NT2/D1 (cell line): ENCODE measurements at places on chromosomes 3 and 15.

DNA sequence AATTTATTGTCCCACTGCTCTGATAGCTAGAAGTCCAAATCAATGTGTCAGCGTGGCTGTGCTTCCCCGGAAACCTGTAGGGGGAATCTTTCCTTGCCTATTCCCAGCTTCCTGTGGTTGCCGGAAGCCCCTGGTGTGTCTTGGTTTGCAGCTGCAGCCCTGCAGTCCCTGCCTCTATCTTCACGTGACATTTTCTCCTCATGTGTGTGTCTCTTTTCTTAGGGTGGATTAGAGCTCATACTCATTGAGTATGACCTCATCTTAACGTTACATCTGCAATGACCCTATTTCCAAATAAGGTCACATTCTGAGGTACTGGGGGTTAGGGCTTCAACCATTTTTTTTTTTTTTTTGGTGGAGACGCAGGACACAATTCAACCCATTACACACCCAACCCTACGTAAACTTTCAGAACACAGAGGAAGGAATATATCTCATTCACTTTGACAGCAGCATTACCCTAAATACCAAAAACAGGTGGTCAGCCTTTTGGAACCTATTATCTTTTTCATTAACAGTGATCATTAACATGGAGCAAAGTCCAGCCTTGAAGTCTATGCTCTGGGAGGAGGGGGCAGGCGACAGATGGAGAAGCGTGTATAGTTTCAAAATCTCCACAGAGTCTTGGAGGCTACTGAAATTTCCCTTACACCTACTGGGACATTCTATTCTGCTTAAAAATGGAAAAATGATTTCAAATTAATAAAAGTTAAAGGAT is 88.6 kb downstream of the RYK start:
- no peak for DNase-seq

GRCh38 chr3:54818942-54819341 is 108.9 kb downstream of the LRTM1 start:
- no peak for DNase-seq

GRCh38 chr3:31918179-31919150 is 62.6 kb downstream of the OSBPL10 start:
- DNase-seq, result no peak

GRCh38 chr3:54146506-54147239 is 24.3 kb downstream of the CACNA2D3 start:
- no peak for DNase-seq

DNA sequence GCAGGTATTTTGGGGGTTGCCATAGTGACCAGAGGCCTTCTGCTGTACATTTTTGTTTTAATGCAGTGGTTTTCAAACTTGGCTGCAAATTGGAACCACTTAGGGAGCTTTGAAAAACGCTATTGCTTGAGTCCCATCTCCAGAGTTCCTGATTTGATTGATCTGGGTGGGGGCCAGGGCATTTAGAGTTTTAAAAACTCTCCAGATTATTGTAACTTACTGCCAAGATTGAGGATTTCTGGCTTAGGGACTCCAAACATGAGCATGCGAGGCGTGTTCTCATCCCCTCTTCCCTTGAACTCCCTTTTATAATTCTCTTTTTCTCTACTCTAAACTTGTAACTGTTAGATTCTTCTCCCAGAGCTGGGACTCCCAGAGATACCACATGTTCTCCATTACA is 340.8 kb upstream of the SUCLG2 start:
- DNase-seq, result no peak

DNA sequence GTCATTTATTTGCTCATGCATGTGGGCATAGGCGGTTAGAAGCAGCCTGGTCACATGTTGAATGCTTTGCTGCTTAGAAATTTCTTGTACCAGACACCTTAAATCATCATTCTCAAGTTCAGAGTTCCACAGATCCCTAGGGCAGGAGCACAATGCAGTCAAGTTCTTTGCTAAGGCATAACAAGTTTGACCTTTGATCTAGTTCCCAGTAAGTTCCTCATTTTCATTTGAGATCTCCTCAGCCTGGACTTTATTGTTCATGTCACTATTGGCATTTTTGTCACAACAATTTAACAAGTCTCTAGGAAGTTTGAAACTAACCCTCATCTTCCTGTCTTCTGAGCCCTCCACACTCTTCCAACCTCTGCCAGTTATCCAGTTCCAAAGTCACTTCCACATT is 22.8 kb downstream of the HGD start:
- no peak for DNase-seq

- peak; percentile 70 for DNase-seq
Measured at GRCh38 chr3:94249491-94250079, 186.7 kb downstream of the NSUN3 start.

DNA sequence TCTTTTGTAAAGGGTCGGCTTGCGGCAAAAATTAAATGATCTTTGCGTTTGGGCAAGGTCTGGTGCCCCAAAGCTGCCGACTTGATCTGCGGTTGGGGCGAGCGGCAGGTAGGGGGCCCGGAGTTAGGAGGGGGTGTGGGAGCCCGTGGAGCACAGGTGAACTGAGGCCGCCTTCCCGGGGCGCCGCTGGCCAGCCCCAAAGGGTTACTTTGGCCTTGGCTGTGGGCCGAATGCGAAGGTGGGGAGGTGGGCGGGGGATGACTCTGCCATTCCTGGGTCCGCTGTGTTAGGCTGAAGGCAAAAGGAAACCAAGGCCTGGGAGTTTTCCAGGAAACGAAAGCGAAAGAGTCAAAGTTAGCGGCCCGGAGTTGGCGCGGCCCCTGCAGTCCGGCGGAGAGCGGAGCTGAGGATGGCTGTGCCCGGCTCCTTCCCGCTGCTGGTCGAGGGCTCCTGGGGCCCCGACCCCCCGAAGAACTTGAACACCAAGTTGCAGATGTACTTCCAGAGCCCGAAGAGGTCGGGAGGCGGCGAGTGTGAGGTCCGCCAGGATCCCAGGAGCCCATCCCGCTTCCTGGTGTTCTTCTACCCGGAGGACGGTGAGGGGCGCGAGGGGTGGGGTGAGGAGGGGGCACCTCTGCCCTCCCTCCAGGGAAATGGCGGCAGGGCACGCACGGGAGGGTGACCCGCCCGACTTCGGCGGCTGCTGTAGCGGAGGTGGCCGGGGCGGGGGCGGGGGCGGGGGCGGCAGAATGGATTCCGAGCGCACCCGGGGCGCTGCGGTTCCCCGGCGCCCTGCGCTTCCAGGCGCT is at the start of gene PARP14:
Gene PARP14, plus strand, starts transcription at position 365 of the 809 bp plus-strand sequence. Its CDS starts 45 bp downstream, at position 410.
- peak; percentile 20 for DNase-seq

DNA sequence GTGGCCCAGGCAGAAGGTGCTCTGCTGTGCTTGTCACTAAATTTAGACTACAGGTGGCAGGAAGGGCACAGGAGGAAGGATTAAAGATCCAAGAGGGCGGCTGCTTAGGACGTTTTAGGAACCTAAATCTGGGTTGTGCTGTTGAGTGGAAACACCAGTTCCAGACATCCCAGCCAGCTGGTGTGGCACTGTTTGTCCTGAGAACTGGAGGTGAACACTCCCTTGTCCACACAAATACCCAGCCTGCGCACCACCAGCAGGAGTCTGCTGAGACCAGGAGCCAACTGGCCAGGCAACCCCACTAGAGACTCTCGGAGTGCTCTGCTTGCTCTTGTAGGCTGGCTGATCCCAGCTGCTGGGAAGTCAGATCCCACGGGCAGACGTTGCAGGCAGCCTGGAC is 30.3 kb upstream of the UACA start:
- no peak for DNase-seq

- no peak for DNase-seq
Measured at GRCh38 chr3:147977001-147977400, 567.8 kb downstream of the ZIC1 start.

GRCh38 chr3:160755776-160756304 is at the start of gene PPM1L:
PPM1L (plus strand) TSS chr3:160756231.
- DNase-seq, result no peak

DNA sequence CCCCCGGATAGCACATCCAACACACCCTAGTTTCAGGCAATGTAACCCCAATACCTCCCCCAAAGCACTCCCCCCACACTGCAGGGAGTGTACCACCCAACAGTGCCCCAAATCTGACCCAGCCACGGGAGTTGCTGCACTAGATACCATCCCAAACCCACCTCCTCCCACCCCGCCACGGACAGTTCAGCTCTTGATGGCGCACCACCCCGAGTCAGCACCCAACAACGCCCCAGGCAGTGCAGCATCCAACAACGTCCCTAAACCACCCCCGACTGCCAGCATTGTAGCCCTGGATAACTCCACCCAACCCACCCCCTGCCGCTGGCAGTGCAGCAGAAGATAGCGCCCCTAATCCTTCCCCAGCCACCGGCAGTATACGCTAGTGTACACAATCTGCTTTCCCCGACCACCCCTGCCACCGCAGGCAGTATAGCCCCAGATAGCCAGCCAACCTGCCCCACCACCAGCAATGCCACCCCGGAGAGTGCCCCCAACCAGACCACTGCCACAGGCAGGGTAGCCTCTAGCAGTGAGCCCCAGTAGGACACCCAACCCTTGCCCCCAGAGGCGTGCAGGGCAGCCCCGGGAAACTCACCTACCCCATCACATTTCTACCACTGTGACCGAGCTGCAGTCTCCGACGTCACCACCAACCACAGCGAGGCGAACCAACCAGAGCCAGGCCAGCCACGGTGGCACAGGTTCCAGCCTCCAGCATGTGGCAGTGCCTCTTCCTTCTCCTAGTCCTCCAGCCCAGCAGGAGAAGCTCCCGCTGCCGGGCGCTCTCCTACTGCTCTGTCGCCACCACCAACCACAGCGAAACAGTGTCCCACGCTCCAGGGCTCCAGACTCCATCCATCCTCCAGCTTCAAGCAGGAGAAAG is 178.1 kb downstream of the POTEB3 start:
- DNase-seq, result no peak

DNA sequence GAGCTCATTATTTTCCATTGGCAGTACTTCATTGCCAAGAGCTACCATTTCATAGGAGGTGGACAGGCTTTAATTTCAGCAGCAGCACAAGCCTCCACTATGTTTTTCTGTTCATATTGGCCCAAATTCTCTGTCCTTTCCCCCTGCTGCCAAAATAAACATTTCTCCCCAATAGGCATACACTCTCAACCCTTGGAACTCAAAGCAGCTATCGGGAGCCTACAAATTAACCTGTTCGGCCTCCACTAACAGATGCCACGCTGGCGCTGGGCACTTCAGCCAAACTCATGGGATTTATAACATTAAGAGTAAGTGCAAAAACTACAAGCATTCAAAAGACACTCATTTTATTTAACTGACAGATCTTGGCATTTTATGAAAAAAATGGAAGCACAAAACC is 95.7 kb downstream of the NSUN3 start:
- DNase-seq, result no peak

GRCh38 chr15:45167631-45168205 is 20.0 kb downstream of the SHF start:
- no peak for DNase-seq

GRCh38 chr15:67166280-67167009 is 88.0 kb downstream of the AAGAB start:
- no peak for DNase-seq

DNA sequence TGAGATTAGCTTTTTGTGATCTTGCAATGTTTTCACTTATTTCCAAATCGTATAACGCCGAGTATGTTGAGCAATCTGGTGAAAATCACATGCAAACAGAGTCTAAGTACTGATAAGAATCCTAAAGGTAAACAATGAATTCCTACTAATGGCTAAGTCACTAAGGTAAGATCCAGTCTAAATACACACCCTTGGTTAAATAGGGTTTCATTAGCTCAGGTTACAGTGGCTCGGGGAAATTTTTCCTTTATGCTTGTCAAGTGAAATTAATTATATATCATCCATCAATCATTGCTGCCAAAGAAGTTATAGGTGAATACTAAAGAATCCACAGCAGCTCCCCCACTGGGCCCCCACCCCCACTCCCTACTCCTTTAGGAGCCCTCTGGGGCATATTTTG is 139.3 kb downstream of the SOX2 start:
- no peak for DNase-seq

- no peak for DNase-seq
Measured at GRCh38 chr15:59131969-59132562, 27.1 kb downstream of the CCNB2 start.

- no peak for DNase-seq
Measured at GRCh38 chr3:106176734-106177133, 307.9 kb upstream of the CBLB start.

GRCh38 chr3:187314176-187314575 is 22.6 kb upstream of the MASP1 start:
- no peak for DNase-seq

- no peak for DNase-seq
Measured at GRCh38 chr15:60458721-60459120, 20.2 kb downstream of the ICE2 start.

DNA sequence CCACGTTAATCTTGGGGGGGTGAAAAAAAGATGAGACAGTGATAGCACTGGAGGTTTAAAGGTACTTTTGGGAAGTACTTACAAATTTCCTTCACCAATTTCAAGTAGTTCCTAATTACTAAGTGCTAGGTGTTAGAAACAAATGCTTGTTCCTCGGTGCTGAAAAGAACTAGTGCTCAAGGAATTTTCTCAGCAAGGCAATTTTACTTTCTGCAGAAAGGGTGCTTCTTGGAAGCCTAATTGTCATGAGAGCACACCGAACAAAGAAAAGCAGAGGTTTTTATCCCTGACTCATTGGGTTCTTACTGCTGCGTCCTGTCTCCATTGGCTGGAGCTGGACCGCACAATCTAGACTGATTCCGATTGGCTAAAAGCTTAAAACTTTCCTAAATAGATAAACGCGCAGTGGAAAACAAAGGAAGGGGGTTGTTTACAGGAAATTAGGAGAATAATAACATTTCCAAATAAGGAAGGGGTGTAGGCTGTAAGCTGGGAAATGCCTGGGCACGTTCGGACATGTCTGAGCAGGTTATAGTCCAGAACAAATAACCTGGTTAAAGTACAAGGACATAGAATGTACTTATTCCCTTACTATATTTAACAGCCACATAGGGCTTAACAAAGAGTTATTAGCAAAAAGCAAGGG is 49.6 kb downstream of the CHD2 start:
- no peak for DNase-seq

- no peak for DNase-seq
Measured at GRCh38 chr3:51110586-51110985, 274.5 kb upstream of the MANF start.

DNA sequence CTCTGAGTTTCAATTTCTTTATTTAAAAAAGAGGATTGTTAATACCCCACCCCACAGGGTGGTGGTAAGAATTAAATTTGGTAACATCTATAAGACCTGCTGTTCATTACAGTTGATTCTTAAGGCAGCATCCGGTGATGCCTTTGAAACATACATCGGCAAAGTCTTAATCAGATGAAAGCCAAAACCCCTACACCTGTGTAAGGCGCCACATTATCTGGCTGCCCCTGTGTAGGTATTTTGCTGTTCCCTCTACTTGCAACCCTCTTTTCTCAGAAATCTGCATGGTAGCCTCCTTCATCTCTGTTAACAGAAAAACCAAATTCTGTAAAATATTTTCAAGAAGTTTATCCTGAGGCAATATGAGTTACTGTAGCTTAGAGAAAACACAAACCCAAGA is 90.0 kb downstream of the ST6GAL1 start:
- DNase-seq, result no peak

- DNase-seq, result no peak
Measured at GRCh38 chr3:101888653-101889052, 39.3 kb downstream of the NFKBIZ start.

GRCh38 chr3:191321019-191321767 is 8.0 kb upstream of the CCDC50 start:
- no peak for DNase-seq

GRCh38 chr15:76339305-76340197 is 3.0 kb downstream of the ISL2 start:
- no peak for DNase-seq
